ENCODE measurements at places on chromosomes 6 and 20. TPM values are rescaled to one million over a fixed set of nuclear protein-coding genes. Genes with fewer than 3 reads are reported as not detected.
A peak's percentile ranks its signal among the peaks of the same experiment; 100 is the strongest.

CCM2L gene
- total RNA-seq = 9.7 TPM

MICA gene
- 6.8 TPM for total RNA-seq

DNA sequence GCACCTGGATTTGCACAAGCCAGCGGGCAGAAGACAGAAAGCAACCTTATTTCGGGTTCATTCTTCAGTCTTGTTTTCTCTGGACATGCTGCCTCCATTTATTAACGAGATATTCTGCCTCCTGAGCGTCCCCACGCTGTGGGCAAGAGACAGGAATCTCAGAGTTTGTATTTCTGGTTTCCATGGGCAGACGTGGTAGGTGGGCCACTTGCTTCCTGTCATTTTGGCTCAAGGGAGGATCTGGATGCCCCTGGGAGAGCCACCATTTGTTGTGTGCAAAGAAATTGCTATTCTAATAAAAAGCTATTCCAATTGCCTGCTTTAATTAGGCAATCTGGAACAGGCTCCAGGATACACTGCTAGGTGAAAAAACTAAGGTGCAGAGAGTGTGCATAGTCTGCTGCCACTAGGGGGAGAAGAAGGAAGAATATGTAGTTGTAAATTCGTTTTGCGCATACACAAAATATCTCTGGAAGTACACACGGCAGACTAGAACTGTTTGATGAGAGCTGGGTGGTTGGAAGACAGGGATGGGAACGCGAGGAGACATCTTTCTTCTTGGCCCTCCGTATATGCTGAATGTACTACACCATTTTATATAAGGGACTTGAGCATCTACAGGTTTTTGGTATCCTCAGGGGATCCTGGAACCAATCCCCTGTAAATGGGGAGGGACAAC, 30.1 kb upstream of the SLC16A10 start:
- peak; percentile 43 for DNase-seq

GNMT gene
- total RNA-seq = 0.41 TPM

PXDC1 gene
- total RNA-seq = 32.5 TPM

ANGPT4 gene
- not detected for total RNA-seq

LY6G6C gene
- total RNA-seq = 1.1 TPM

GRCh38 chr6:142900227-142900971, 44.6 kb downstream of the HIVEP2 start:
- no peak for DNase-seq

PBOV1 gene
- total RNA-seq = not detected

- DNase-seq = peak; percentile 82
Measured at GRCh38 chr6:3139090-3139903, 18.0 kb downstream of the TUBB2A start.

ZC2HC1B gene
- total RNA-seq = not detected

GRCh38 chr6:116158641-116159040, 32.7 kb upstream of the COL10A1 start:
- DNase-seq = no peak

GRCh38 chr6:947235-947934, 254.4 kb upstream of the EXOC2 start:
- DNase-seq = no peak

GRCh38 chr6:16985513-16986284, 116.2 kb upstream of the STMND1 start:
- peak; percentile 59 for DNase-seq

DNA sequence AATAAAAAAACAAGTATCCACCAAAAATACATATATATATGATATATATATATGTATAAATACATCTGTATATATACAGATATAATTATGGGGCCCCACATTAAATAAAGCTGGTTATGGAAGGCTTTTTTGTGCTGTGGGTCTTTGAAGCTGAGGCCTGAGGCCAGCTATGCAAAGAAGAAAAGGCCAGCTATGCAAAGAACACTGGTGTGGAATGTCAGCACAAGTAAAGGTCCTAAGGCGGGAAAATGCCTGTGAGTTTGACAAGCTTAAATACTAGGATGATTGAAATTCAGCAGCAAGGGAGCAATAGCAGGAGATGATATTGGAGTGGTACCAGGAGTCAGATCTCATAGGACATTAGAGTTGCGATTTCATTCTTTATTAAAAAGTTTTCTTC, 25.2 kb downstream of the ADGRF1 start:
- no peak for DNase-seq

- peak; percentile 80 for DNase-seq
Measured at GRCh38 chr6:36441307-36441894, 1.3 kb downstream of the PXT1 start.

DNA sequence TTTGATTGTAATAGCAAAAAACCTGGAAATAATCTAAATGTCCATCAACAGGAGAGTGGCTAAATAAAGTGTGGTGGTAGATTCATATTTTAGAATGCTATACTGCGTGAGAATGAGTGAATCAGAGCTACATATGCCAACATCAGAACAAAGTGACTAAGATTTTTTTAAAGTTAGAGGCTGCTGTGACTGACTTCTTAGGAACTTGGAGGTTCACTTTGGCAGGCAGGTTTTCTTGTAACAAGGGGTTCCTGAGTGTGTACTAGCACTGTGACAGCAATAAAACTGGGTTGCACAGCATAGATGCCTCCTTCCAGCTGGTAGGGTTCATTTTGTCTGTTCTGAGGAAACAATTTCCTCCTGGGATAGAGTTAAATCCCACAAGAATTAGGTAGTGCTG, 75.3 kb upstream of the ENPP5 start:
- no peak for DNase-seq

DNA sequence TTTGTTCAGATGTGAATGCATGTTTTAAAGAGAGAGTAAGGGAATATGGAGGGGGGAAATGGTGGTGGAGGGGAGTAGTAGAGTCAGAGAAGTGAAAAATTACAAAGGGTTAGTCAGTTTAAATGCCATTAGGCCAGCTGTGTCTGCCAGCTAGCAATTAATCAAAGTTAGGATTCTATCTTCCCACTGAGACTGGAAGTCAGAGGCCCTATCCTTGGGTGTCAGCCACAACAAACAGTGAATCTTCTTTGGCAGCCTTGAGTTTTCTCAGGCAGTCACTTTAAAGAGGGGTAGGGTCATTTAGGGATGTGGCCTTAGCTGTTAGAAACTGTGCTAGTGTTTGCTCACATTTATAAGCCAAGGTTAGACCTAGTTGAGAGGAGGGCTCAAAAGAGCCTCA, 120.5 kb upstream of the BTBD3 start:
- DNase-seq = no peak

SAMD3 gene
- 4.8 TPM for total RNA-seq

GRCh38 chr6:119273272-119274196, 76.0 kb downstream of the MAN1A1 start:
- DNase-seq = no peak

TTBK1 gene
- 0.10 TPM for total RNA-seq

GRCh38 chr6:64736421-64736950, 970.5 kb downstream of the EYS start:
- DNase-seq = no peak

DNAH8 gene
- 3.0 TPM for total RNA-seq

GRCh38 chr6:133431031-133431430, 189.9 kb downstream of the EYA4 start:
- no peak for DNase-seq

NT5E gene
- total RNA-seq = 22.3 TPM

DNA sequence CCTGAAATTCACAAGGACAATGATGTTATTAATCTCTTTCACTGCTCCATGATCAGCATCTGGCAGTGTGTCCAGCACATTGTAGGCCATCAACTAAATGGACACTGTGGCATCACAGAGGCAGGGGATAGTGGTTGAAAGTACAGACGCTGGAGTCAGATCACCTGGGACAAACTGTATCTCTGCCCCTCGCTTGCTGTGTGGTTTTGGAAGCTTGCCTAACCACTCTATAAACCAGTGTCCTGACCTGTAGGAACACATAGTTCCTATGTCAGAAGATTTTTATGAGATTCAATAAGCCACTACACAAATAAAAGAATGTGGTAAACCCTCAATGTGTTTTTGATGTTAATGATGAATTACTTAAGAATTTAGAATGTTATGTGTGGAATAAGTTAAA, 219.3 kb upstream of the RNF217 start:
- no peak for DNase-seq

KIF13A gene
- 61.4 TPM for total RNA-seq

GRCh38 chr6:138250513-138251247, 32.4 kb upstream of the PBOV1 start:
- peak; percentile 48 for DNase-seq

DNA sequence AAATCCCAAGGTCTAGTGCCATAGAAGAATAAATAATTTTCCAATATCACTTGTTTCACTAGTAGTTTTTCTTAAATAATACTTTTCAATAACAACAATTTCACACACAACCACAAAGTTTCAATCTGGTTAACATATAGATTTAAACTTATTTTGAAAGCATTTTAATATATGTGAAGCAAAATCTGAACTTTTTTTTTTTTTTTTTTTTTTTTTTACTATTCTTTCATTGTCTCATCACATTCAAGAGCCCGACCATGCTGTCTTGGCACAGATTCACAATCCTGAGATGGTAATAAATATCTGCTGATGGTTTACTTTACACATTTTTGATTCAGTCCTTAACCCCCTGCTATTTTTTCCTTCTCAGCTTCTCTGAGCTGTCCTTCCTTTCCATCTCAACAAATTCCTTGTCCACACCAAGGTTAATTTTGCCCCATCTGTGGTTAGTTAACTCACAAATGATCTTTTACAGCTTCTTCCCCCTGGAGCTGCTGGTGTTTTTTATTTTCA, 262.8 kb downstream of the TMEM242 start:
- DNase-seq = no peak

DNA sequence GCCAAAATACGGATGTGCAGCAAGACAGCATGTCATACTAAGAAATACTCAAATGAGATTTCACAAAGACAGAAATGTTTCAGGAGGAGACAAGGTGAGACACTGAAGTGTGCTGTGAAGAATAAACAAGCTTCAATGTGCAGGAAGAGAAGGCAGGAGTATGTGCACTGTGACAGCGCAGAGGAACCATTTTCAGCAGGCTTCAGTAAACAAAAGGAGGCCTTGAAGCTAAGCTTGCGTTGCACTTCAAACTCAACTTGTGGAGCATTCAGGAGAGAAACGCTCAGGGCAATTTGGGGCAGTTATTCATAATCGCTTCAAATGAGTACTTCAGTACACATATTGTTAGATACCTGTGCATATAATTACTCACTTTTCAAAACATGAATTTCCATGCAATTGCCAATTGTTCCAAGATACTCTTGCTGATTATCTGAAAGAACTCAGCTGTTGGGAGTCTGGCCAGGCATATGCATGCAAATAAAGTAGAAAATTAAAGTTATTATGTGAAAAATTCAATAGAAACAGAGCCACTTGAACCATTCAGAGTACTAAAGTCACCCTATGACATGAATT, 234.2 kb upstream of the OPRM1 start:
- DNase-seq = peak; percentile 1

TMEM244 gene
- total RNA-seq = 2.3 TPM

DNA sequence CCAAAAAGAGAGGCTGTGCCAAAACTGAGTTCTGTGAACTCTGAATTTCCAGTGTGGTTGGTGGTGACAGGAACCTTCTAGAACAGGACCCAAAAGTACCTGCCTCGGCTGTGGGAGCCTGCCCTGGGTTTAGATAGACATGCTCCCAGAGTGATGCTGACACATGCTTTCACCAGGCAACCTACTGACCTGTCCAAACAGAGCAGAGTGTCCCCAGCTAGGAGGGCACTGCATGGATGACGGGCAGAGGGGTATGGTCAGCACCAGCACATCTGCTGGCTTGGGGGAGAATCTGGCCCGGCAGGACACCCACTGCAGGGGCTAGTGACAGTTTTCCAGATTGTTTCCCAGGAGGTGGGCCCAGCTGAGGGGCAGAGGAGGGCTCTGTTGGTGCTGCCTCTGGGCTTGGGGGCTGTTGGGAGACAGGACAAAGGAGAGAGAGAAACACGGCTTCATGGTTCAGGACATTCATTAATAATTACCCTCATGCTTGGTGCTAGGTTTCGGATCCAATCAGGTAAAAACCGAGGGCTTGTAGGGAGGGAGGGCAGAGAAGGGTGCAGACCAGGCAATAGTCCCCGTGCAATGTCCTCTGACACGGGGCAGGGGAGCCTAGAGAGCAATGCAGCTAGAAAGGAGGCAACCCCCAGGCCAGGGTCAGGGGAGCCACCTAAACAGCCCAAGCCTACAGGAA, 15.0 kb downstream of the KCNK5 start:
- DNase-seq = no peak

- no peak for DNase-seq
Measured at GRCh38 chr6:14975471-14975817, 270.4 kb upstream of the JARID2 start.

DNA sequence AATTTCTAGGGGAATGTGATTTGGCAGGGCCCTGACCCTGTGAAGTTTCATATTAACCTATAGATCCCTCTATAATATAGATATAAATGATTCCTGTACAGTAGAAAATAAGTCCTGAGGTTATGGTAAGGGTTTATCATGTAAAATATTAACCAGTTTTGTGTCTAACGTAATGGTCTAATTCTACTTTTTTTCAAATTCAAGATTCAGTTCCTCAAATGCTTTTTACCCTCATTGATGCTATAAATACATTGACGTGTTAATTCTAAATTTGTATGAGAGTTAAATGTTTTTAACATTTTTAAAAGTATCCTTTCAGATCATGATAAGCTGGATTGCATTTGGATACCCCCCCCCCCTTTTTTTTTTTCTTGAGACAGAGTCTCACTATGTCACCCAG, 169.4 kb downstream of the MEI4 start:
- DNase-seq = no peak

DNA sequence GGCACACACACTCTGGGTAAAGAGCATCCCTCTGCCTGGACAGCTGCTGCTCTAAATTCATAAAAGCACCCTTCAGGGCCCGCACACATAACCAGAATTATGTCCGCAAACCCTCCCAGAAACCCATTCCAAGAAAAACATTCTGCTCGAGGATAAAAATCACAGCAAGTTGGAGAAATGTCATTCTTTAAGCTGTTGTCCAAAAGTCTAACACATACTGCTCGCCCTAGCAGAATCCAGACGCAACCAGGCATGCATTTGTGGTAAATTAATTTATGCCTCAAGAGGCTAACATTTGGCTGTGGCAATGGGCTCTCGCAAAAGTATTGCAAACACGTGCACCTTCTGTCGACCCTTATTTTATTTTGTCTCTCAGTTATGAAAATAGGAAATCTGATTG, 116.1 kb upstream of the INSM1 start:
- DNase-seq = peak; percentile 28

GRCh38 chr6:103335412-103335811, 1524.3 kb downstream of the HACE1 start:
- DNase-seq = peak; percentile 5

DNA sequence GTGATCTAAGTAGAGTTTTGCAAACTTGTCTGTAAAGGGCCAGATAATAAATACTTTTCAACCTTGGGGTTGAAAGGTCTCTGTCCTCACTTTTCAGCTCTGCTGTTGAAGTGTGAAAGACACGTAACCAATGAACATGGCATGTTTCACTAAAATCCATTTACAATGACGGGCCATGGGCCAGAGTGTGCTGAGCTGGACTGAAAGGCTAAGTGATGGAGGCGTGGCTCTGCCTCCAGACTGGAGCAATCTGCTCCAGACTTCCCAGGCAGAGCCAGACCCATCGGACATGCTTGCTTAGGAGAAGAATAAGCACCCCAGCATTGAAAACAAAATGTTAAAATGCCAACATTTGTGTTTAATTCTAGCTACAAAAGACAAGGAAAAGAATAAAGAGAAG, 41.4 kb downstream of the SCAND1 start:
- DNase-seq = no peak

CD109 gene
- total RNA-seq = 29.6 TPM

Measured in tongue (tissue), 3 donors.